Sciatic nerve (tissue), 2 donors: ENCODE measurements at places on chromosomes 6 and 20. TPM values are rescaled to one million over a fixed set of nuclear protein-coding genes. Genes with fewer than 3 reads are reported as not detected.

GRCh38 chr6:14784596-14785492 lies 461.0 kb upstream of the JARID2 start:
- DNase-seq = no peak

GRCh38 chr20:36275441-36276189 lies 30.5 kb upstream of the DLGAP4 start:
- no peak for DNase-seq

GRCh38 chr6:1535295-1535694 lies 74.4 kb upstream of the FOXC1 start:
- DNase-seq = no peak

GRCh38 chr6:167453082-167453446 lies 128.2 kb downstream of the TTLL2 start:
- DNase-seq = no peak

BPIFB2 gene
- total RNA-seq = not detected
